ENCODE measurements at places on chromosomes 5 and 9.

DNA sequence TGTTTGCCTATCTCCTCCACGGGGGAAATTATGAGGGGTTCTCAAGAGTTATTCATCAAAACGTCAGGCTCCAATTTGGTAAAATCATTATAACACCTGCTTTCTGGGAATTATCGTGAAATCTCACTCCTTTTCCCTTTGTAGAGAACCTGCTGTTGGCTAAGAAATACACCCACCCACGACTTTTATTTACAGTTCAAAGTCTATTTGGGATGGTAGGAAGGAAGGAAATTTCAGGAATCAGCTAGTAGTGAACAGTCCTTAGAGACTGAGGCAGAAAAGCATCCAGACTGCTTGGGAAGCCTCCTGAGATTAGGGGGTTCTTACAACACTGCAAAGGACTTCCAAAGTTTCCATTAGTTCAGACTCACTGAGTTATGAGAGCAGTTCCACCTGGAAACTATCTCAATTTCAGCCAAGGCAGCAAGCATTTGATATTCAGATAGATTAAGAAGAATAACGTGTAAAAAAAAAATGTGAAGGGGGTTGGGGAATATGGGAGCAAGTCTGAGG is 9.4 kb upstream of the SPDL1 start:
- no peak for DNase-seq

DNA sequence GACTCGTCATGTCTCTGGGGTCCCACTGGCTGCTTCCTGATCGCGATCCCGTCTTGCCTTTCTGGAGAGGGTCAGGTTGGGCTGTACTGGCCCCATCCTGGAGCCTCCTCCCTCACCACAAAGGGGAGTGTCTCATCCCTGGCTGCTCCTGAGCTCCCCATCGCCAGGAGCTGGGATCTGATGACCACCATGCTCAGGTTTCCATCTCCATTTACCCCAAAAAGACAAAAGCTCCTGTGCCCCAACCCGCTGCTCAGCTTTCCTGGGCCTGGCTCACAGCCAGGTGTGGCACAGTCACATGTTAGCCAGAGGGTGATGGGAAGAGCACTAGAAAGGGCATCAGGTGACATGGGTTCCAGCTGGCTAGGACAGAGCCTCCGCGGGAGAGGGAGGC is 47.3 kb upstream of the CDKN2AIPNL start:
- no peak for DNase-seq

DNA sequence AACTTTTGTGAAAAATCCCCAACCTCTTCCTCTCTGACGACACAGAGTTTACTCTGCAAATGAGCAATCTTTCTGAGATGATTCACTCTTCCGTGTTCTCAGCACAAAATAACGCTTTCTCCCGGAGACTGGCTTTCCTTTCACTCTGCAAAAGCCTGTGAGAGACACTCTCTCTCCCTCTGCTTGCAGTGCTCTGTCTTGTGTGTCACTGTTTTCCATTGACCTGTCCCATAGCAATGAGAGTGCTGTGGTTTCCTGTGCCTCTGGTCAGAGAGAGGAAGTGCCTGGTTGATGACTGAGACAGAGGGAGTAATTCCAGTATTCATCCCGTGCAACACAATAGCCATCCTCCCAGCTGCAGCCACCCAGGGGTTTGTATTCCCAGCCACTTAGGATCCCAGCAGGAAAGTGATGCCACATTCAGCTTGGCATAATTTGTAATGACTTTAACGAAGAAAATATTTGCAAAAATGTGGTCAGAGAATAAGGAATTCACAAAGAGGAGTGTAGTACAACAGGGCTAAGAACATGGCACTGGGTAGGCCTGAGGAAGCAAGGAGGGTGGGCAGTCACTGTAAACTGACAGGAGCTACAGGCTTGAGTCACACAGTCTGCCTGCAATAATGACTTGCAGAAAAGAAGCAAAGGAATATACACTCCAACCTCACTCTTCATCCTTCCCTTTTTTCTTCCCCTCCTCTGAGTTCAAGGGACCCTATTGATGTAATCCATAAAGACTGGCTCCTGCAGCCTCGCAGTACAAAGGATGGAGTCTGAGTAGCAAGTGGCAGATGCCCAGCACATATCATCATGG is 463.5 kb upstream of the RGMB start:
- no peak for DNase-seq

DNA sequence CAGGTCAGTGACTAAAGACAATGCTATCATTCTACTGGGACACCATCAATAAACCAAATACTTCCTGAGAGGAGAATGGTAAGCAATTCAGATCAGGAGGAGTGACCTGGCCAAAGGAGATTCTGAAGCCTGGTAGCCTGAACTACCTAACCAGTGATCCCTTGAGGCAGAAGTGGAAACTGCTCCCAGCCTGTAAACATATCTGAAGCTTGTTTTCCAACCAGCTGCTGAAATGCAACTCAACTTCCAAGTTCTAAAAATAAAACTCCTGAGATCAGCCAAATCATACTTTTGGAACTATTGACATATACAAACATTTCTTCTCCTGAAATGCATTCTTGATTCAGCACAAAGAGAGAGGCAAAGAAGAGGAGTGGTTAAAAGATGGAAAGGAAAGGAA is 204.1 kb downstream of the EBF1 start:
- DNase-seq = no peak

DNA sequence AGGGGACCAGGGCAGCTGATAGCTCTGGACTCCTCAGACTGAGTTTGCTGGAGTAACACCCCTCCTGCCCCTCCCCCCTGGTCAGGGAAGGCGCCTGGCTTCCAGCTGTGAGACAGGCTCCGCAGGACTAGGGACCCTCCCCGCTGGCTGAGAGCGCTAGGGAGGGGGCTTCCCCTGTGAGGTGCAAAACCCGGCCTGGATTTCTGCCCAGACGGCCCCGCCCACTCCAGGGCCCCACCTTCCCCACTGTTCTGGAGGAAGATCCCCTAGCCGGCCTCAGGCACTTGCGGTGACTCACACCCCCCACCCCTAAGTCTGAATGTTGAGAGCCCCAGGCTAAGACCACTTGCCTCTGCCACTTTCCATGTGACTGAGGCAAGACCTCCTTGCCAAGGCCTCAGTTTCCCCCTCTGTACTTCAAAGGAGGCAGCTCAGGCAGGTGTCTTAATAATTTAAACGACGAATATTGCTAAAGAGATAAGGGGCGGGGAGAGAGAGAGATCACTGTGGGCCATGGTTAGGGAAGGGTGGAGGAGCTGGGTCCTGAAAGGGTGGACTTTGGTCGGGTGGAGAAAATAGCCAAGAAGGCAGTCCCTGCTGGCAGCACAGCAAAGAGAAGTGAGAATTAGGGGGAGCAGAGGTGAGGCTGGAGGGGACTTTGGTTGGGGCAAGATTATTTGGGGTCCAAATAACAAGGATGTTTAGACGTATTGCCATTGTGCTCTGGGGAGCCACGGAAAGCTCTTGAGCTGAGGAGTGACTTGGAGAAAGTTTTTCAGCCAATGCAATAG is 1.0 kb upstream of the DAB2IP start:
- DNase-seq = no peak

DNA sequence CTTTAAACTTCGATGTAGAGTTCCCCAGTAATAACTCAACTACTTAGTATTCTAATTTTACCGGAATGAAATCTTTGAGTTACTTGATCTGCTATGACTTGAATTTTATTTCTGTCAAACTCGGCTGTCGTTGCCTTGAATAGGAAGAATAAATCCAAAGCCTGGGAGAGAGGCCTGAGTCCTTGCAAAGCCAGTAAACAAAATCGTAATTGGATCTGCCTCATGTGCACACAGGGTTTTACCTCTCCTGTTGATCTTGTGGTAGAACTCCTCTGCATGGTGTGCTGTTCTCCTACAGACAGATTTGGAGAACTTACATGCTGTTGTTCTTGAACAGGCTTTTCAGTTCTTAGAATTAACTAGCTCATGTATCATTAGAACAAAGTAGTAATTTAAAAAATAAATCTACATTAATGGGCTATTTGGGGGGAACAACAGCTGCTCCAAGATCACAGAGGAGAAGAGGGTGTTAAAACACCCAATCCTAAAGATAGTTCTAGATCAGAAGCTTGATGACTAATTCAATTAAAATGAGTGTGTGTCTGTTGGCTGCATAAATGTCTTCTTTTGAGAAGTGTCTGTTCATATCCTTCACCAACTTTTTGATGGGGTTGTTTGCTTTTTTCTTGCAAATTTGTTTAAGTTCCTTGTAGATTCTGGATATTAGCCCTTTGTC is 28.9 kb downstream of the HSPB3 start:
- DNase-seq = no peak

DNA sequence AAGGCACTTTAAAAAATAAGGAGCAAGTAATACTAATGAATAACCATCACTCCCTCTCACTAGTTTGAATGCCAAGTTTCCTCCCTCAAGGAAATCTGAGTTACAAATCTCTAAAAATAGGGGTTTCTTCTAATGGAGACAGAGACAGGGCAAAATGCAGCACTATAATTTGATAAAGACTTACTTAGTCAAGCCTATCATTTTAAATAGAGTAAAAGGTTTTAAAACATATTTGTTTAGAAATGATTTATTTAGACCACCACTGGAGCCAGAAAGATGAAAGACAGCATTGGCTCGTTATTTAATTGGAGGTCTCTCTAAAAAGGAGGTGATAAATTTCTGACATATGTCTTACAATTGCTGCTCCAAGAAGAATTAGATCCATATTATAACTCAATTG is 228.7 kb downstream of the TLE1 start:
- DNase-seq = no peak

DNA sequence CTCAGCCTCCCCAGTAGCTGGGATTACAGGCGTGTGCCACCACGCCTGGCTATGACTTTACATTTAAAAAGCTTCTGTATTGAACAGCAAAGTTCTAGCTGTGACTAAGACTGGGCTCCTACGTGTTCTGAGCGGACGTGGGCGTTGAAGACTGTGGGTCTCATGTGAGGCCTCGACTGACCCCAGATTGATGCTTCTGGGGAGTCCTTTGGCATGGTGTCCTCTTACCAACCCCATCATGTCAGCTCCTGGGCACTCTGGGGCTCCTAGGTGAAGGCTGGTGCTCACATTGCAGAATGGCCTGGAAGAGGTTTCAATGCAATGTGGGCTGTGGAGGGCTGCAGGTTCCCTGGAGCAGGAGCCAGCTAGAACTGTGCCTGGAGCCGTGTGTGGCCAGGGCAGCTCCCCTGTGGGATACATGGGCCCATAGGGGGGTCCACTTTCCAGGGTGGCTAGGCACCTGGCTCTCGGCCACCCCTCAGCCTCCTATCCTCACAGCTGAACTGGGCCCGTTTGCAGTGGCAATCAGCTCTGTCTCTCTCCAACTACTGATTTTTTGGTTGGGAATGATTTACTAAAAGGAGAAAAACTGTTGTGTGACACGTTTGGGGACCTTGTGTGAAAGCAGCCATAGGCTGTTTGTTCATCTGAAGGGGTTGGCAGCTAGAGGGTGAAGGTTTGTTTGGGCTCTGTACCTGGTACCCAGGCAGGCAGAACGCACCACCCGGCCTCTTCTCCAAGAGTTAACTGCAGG is 29.7 kb downstream of the SLC25A25 start:
- no peak for DNase-seq

GRCh38 chr9:20200991-20201431 is 412.2 kb upstream of the SLC24A2 start:
- no peak for DNase-seq
